ENCODE measurements at places on chromosomes 1 and 21.

GRCh38 chr1:222893255-222893654, 78.4 kb downstream of the DISP1 start:
- DNase-seq, result no peak

DNA sequence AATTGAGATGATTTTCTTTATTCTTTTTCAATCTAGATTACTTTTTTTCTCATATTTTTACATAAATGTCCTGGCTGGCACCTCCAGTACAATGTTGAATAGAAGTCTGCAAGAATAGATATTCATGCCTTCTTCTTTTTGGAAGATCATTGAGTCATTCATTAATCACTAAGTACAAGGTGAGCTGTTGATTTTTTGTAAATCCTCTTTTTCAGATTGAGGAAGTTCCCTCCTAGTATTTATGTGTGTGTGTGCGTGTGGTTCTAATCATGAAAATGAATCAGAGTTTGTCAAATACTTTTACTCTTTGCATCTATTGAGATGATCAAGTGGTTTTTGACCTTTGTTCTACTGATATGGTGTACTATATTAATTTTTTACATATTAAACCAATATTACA, 859.3 kb downstream of the KCNT2 start:
- DNase-seq, result no peak

- no peak for DNase-seq
Observed at GRCh38 chr1:51139474-51139873, 37.4 kb downstream of the C1orf185 start.

GRCh38 chr1:15132965-15133364, 20.6 kb upstream of the TMEM51 start:
- no peak for DNase-seq

- DNase-seq, result no peak
Observed at GRCh38 chr1:196255762-196256161, 352.5 kb downstream of the KCNT2 start.

GRCh38 chr1:95041491-95042165, 31.1 kb downstream of the ALG14 start:
- DNase-seq, result peak; percentile 49

GRCh38 chr1:43464681-43465504, 11.2 kb upstream of the HYI start:
- no peak for DNase-seq

- DNase-seq, result no peak
Observed at GRCh38 chr1:182587666-182588499, 1.2 kb downstream of the RNASEL start.

- no peak for DNase-seq
Observed at GRCh38 chr21:31030367-31031106, 7.7 kb downstream of the KRTAP19-8 start.

DNA sequence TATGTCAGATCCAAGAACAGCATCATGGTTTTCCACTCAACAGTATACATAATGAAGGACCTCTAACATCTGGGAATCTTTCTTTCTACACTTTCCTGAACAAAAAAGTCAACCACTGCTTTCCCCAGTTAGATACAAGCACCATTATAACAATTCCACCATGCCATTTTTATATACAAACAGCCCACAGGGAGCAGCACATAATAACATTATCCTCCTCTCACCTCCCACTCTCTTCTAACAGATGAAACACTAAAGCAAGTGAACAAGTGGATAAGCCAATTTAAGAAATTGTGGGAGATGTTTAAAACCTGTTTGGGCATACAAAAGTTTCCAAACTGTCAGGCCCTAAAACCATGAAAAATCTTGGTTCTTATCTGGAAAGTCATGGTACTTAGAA, 29.4 kb upstream of the PRRC2C start:
- DNase-seq, result no peak

DNA sequence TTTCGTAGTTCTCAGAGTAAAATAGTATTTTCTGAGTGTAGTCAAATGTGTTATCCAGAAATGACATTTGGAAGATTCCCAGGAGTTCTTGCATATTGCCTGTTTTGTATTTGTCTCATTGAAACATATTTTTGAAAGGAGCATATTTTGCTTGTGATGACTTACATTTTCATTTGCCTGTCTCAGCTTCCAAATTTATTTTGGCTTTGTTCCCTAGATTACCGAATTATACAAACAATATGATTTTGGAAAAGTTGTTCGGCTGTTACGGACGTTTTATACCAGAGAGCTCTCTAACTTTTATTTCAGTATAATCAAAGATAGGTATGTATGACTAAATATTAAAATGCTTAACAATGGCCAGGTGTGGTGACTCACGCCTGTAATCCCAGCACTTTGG, 46.0 kb downstream of the IARS2 start:
- DNase-seq, result no peak

GRCh38 chr1:219155135-219155534, 18.5 kb upstream of the LYPLAL1 start:
- no peak for DNase-seq

DNA sequence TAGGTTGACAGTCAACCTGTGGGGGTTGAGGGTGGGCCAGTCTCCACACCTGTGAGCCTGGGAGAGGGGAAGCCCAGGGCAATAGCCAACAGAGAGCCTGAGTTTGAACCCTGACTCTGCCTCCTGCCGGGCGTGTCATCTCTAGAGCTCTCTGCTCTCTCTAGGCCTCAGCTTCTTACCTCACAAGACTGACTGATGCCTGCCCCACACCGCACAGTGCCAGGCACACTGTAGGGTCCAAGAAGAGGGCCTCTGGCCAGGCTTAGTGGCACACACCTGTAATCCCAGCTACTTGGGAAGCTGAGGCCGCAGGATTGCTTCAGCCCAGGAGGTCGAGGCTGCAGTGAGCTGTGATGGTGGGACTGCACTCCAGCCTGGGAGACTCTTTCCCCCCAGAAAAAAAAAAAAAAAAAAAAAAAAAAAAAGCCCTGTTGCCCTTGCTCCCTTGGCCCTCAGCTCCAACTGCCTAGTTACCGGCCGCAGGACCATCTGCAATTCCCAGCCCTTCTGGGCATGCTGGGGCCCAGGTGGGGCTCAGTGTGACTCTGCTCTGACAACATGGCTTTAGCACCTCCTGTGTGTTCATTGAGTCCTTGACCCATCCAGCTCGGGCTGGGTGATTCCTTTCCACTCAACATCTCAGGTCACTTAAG, 25.1 kb downstream of the GRHL3 start:
- DNase-seq, result no peak

DNA sequence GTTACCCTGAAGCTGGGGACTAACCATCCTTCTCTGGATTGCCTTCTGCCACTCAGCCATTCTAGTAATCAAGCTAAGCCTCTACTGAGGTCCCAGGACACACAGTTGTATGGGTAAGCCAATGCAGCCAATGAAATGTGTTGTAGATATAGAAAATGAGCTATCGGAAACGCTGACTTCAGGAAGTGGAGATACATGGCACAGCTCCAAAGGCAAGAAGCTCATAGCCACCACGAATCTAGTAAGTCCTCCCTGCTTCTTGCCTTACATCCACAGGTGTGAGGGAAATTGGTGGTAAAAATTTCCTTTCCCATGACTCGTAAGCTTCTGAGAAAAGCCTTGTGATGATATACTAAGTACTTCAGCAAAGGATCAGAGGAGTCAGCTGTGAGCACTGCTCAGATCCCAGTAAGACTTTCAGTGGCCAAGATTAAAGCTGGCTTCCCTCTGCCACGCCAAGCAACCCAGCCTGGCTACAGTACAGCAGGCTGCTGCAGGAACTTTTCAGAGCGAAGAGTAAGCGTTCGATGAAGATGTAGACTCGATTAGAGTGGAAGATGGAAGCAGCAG, 117.7 kb downstream of the SIM2 start:
- no peak for DNase-seq

- no peak for DNase-seq
Observed at GRCh38 chr1:206769304-206769731, 1.3 kb upstream of the IL19 start.

GRCh38 chr1:1794999-1795398, 16.7 kb upstream of the NADK start:
- no peak for DNase-seq

GRCh38 chr1:167431909-167432650, 86.2 kb downstream of the CD247 start:
- no peak for DNase-seq

GRCh38 chr1:201258763-201259230, 24.5 kb upstream of the PKP1 start:
- DNase-seq, result no peak

- no peak for DNase-seq
Observed at GRCh38 chr1:62304975-62305374, 14.3 kb downstream of the KANK4 start.

DNA sequence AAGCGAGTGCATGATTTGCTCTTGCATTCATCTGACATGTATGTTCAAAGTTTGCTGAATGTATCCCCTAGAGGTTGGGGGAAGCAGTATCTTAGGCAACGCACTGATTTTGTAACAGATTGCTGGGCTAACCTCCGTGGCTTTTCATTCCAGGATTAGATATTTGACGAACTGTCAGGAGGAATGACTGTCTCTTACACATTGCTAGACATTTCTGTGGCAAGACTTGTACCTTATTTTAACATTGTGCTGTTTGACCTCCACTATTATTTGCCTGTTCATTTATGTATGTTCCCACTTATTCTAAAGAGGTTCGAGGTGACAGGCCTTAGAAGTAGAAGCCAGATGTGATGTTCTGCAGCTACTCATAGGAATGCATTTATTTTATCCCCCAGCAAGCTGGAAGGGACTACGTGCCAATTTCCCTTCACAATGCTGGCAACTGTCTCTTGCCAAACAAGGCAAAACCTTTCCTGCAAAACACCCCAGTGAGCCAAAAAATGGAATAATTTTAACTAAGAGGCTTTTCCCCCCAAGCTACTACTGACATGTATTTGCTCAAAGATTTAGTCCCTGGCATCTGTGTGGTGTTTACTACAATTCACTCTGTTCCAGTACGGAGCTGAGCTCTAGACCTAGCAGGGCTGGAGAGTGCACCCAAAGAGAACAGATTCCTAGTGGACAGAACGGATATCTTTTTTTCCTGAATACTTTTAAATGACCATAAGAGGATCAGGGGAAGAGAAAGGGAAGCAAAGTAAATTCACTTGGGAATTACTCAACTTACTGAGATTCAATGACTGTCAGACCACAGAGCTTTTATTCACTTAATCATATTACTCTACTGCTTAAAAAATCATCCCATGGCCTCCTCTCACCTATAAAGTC, 646.2 kb downstream of the SMYD3 start:
- DNase-seq, result no peak

GRCh38 chr21:17742181-17742580, 77.0 kb downstream of the C21orf91 start:
- DNase-seq, result no peak

DNA sequence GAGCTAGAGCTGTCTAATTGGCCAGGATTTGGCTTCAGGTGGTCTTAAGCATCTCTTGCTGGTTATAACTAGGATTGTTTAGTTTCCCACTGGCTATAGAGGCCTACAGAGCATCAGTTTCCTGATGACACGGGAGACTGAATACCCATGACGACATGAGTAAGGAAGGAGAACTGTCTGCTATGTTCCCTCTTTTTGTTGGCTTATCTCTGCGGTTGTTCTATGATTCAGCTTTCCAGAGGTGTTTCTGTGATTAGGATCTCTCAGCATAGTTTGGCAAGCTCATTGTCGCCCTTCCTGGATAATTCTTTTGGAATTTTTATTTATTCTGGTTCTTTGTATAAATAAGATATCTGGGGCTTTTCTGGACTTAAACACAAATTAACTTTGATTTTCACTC, 163.4 kb downstream of the OLFM3 start:
- no peak for DNase-seq

DNA sequence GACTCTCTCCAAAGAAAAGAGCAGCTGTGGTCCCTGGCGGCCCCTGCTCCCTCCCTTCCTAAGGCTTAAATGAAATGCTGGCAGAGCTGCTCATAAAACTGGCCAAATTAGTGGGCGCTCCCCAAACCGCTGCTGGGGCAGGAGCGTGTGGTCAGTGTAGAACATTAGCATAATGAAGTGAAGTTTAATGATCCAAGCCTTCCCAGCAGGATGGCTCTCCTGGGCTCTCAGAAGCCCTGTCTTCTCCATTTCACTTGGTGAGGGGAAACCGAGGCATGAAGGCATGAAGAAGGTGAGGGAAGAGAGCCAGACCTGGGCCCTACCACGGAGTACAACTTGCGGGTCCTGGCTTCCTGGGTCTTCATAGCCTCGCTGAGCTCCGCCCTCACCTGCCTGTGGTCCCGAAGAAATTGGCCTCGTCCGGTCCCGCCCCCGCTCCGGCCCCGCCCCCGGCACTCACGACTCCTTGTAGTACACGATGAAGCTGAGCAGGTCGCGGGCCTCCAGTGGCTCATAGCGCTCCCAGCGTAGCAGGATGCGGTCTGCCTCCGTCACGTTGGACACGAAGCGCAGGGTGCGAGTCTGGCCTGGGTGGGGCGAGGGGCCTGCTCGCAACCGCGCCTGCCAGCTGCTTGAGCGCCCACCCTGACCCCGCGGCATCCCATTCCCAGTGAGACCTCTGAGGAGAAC, 10.3 kb downstream of the INSRR start:
- no peak for DNase-seq

GRCh38 chr1:20834780-20835179, 47.7 kb upstream of the HP1BP3 start:
- DNase-seq, result no peak
